ENCODE measurements at places on chromosomes 6 and 20.

DNA sequence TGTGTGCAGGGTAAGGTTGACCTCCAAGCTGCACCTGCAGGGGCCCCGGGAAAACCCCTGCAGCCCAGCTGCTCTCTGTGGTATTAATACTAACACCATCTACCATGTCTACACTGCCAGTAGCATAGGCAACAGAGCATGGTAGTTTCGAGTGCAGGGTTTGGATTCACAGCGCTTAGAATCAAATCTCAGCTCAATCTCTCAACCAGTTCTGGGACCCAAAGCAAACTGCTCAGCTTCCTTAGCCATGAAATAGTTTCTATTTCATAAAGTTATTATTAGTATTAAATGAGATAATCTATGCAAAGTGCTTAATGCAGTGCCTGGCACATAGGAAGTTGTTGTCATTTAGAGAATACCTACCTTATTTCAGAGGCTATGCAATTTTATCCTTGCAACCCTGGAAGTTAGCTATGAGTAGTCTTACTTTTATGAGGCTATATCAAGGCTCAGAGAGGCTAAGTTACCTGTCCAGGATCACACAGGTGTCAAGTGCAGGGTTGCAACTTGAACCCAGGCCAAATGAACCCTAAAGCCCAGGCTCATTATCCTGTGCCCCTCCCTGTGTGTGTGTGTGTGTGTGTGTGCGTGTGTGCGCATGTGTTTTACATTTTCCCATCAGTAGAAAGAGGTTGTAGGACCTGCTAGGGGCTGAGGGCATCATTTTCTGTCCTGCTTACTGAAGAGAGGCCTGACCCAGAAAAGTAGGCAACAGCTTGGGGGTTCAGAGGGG is 27.6 kb upstream of the MRPS18A start:
- DNase-seq = no peak

- DNase-seq = peak; percentile 56
Measured at GRCh38 chr6:33205191-33206026, 954 bp downstream of the HSD17B8 start.

DNA sequence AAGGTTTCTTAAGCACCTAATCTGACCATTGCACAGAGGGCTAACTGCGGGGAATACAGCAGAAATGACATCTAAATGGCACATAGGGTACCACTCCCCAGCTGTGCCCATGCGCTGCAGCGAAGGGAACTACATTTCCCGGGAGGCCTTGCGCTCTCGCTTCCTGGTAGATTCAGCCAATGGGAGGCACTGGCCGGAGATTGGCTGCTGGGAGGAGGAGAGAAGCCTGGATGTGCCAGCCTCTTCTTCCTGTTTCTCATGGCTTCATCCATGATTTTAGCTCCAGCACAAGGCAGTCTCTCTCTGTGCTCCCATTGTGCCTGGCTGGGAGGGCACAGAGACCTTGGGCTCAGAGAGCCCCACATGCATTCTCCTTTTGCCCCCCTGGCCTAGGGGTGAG is 101.7 kb upstream of the FOXA2 start:
- no peak for DNase-seq

- no peak for DNase-seq
Measured at GRCh38 chr6:115634887-115635286, 425.8 kb downstream of the FRK start.

- no peak for DNase-seq
Measured at GRCh38 chr20:20691477-20692235, 20.8 kb downstream of the RALGAPA2 start.

DNA sequence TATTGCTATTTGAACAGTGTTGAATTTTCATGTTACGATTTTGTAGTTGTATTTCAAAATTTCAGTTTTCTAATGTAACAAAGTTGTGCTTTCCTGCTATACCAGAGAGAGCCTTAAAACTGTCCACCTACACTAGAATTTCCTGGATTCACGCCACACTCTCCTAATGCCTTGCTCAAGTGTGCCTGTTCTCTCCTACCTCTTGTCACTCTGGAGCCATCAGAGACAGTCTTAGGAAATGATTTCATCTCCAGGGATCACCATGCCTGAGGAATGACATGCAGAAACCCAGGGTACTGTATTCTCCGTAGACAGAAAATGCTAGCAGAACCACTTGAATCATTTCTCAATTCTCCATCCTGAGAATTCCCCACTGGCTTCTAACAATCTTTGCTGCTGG is 667.6 kb downstream of the KIF16B start:
- DNase-seq = no peak

DNA sequence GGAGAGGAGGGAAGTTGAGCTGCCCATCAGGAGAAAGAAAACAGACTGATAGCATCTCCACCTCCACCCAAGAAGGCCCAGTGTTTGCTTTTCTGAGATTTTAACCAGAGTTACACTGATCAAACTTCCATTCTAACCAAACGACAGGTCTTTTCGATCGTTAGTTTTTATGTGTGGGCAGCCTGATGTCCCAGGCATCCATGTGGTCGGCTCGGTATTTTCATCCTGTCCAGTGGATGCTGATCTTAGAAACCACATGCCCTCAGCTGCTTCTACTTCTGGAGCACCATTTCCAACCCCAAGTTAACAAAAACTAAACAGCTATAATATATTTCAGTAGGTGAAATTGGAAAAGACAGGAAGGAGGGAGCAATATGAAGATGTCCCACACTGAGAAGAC is 536.8 kb upstream of the JAG1 start:
- DNase-seq = no peak

GRCh38 chr6:137764464-137764863 is 102.6 kb upstream of the TNFAIP3 start:
- DNase-seq = no peak

GRCh38 chr6:158019416-158019815 is 37.8 kb downstream of the SYNJ2 start:
- DNase-seq = no peak

DNA sequence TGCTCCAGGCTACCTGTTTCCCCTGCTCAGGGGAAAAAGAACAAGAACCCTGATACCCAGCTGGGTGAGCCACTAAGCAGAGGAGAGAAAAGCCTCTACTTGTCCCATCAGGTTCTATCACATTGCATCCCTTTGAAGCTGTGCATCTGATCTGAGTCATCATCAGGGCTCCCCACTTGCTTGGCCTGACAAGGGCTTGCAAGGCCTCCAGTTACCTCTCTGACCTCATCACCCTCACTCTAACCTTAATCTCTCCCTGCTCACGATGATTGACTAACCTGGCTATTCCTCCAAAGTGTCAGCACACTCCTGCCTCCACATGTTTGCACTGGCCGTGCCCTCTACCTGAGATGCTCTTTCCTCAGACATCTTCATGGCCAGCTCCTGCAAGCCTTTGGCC is 309.5 kb upstream of the CHD6 start:
- DNase-seq = no peak

DNA sequence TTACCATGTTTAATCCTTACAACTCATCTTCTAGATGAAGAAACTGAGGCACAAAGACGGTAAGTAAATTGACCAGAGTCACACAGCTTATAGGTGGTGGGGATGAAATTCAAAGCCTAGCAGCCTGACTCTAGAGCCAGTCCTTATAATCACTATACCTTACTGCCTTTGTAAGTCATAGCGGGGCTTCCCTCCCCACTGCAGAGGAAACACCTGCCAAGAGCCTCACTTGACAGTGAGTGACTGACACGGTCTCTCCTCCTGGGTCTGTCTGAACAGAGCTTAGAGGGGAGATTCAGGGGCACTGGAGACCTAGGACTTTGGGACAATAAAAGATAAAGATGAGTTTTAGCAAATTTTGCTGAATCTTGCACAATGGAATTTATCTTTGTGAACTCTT is 12.8 kb downstream of the SUN5 start:
- no peak for DNase-seq

DNA sequence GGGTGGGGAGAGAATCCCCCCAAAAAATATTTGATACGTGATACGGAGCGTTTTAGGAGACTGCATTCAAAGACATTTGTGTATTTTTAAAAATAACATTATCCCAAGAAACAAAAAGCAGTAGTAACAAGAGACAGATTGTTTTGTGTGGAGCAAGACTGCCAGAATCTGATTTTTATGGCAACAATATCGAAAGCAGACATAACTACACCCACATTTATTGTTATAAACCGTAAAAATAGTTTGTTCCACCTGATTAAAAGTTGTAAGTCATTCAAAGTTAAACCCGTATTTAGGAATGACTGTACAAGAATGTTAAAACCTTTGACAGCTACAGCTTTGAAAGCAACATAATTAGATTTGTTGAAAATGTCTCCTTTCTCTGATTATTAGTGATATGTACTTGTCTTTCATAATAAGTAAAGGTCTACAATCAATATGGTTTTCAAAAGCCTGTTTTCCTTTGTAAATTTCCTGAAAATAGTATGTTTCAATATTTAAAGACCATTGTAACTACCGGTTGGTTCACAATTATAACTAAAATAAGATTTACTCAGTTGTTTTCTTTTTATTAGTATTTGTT is 2.7 kb downstream of the EYA4 start:
- DNase-seq = no peak

- DNase-seq = no peak
Measured at GRCh38 chr20:52722926-52723688, 249.1 kb upstream of the TSHZ2 start.

DNA sequence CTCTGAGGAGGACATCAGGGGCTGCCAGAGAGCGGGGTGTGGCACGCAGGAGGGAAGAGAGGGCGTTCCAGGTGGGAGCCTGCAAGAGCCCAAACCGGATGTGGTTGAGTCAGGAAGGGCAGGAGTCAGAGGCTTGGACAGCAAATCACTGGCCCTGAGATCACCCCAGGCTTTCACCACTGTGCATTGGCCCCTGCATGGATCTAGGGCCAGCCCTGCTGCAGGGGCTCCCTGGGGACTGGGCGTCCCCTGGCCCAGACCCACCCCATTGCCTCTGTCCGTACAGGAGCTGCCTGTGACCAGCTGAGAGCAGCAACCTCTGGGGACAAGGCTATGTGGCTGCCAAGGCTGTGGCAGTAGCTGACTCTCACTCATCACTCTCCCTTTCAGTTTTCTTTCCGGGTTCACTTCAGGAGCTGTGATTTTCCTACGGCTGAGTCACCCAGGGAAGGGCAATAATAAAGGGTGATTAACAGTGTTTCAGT is 33.9 kb downstream of the KCNK17 start:
- DNase-seq = no peak

DNA sequence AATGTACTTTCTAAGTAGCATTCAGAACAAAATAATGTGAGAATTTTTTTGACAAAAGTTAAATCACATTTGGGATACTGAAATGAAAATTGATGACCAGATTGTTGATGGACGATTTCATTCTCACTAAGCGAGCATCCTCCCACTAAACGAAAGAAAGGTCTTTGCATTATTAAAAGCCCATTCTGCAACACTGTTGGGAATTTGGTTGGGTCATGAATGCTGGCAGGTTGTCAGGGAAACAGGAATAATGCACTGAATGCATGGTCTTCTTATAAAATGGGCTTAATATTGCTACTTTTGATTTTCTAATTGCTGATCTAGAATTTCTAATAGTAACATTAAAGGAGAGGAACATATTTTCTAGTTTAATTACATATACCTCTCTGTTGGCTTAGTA is 229.8 kb downstream of the NKAIN2 start:
- no peak for DNase-seq

DNA sequence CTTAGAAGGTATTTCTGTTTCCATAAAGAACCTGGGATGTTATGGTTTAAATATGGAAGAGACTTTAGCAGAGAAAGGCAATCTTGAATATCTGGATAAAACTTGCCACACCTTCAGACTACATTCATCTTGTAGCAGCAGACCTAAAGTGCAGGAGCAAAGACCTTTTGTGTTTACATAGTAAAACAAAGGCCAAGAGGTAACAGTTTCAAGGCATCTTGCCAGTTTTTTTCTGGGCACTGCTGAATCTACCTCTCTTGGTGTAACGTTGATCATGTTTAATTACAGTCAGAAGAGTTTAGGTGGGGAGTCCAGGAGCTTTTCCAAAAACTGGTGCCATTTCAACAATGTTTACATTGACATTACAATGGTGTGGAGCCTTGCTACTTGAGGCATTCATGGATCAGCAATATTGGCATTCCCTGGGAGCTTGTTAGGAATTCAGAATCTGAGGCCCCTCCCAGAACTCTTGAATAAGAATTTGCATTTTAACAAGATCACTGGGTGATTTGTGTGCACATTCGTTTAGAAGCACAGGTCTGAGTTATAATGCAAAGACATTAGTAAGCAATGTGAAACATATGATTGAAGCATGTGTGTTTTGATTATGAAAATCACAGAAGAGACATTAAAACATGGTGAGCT is 94.5 kb downstream of the F13A1 start:
- DNase-seq = no peak

GRCh38 chr6:160439751-160440150 is 91.6 kb downstream of the SLC22A3 start:
- no peak for DNase-seq

- no peak for DNase-seq
Measured at GRCh38 chr20:21944227-21944626, 238.8 kb downstream of the PAX1 start.

GRCh38 chr20:5767493-5768098 is 17.4 kb downstream of the SHLD1 start:
- DNase-seq = no peak

DNA sequence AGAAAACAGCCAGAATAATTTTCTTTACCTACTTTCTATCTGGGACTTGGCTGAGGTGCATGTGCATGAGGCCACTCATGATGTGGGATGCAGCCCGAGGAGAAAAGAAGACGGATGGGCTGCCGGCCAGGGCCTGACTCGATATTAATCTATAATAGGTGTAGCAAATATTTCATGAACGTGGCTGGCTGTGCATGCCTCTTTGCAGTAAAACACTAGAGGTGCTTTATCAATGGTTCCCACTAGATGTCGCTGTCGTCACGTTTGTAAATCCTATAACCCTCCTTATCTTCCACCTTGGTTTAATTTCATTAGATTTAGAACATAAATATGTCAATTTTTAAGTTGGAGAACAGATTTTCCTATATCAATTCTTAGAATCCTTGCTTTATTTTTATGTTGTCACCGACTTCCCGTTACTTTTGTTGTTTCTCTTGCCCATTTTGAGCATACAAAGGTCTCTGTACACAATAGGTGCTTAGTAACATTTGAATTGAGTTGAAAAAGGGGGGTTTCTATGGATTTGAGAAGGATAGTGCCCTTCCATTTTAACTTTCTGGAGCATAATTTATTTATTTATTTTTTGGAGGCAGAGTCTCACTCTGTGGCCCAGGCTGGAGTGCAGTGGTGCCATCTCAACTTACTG is 19.6 kb upstream of the FERMT1 start:
- peak; percentile 12 for DNase-seq

DNA sequence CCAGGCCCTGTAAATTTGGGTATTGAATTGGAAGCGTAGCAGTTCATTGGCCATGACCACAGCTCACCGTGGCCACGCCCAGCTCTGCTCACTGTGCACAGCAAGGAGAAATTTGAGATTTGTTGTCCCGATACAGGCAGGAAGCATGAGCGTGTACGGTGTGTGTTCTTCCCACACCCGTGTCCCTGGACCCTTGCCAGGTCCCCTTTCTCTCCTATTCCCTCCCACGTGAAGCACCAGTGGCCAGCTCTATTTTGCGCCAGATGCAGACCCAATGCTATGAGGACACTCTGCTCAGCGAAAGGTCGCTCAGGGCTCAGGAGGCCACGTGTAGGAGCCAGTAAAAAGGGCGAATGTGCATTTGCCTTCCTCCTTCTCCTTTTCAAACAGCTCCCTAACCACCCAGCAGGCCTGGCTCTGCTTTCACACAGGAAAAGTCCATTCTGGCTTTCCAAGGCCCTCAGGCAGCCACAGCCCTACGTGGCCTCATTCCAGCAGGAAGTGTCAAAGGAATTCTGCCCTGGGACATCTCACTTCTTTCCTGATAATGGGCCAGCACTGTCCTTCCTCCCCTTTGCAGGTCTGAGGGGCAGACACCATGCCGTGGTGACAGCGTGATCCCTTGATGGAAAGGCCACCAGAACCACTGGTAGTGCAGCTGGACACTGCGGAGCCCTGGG is 499.2 kb upstream of the CDH4 start:
- no peak for DNase-seq

- no peak for DNase-seq
Measured at GRCh38 chr6:156953479-156954146, 176.4 kb downstream of the ARID1B start.

Data from stimulated activated CD8-positive, alpha-beta memory T cell treated with anti-CD3 and anti-CD28 coated beads, Interleukin-15, amount 100 ng/mL, for 48 hours (primary cell).